ENCODE measurements at places on chromosomes 2 and 18. TPM values are rescaled to one million over a fixed set of nuclear protein-coding genes. Genes with fewer than 3 reads are reported as not detected.
A peak's percentile ranks its signal among the peaks of the same experiment; 100 is the strongest.

GRCh38 chr18:25175558-25176517, 176.1 kb downstream of the ZNF521 start:
- DNase-seq = no peak

DNA sequence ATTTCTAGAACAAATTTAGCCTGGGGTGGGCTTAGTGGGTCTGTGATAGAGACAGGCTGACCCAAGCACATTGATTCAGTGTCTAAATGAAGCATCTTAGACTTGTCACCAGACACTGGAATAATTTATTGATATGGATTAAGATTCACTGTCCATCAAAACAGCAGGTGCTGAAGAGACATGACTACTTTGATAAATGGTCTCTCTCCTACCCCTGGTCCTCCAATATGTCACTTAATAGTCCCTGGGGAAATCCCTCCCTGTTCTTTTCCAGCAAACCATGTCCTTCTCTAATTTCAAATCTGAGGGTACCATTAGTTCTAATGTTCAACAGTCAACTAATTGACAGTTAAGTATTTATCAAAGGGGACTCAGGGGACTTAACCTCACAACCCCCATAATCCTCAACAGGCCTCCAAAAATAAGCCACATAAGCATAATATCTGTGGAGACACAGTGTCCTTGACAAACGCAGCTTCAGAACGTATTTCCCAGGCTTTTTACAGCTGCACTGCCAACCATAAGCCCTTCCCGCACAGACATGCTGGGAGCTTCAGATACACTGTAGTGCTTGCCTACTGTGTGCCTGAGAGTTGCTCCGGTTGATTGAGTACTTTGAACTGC, 391.0 kb downstream of the THSD7B start:
- DNase-seq = no peak

GRCh38 chr2:9336241-9336575, 87.1 kb downstream of the ITGB1BP1 start:
- DNase-seq = no peak

DNA sequence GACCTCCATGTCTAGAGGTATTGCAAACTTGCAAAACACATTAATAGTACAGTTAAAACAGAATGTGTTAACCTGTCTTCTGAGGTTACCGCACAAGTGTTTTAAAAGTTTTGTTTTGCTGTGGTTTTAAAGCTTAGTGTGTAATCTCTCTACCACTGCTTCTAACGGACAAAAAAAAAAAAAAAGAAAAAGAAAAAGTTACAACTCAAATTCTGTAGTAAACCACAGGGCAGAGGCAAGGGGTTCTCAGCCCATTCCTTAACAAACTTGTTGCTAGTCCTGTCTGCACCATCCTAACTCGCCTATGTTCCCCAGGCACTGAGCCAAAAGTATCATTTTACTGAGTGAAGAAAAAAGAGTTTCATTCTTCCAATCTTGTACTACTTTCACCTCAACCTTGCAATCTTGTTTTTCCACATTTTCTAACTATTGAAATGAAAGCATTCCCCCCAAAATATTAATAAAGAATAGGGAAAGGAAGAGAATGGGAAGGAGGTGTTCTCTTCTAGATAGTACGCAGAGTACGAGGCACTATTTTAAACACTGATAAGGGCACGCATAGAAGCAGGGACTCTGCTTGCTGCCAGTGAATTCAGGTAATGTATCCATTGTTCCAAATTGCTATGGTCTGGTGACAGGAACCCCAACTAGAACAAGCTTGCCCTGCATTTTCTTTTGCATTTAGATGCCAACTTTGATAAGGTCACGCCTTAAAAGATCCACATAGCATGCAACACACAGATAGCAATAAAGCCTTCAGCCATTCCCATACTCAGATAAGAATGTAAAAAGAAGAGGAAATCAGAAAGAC, 47.1 kb downstream of the IKZF2 start:
- DNase-seq = peak; percentile 21

GRCh38 chr2:65435625-65436168, 3.3 kb upstream of the SPRED2 start:
- peak; percentile 86 for DNase-seq

DNA sequence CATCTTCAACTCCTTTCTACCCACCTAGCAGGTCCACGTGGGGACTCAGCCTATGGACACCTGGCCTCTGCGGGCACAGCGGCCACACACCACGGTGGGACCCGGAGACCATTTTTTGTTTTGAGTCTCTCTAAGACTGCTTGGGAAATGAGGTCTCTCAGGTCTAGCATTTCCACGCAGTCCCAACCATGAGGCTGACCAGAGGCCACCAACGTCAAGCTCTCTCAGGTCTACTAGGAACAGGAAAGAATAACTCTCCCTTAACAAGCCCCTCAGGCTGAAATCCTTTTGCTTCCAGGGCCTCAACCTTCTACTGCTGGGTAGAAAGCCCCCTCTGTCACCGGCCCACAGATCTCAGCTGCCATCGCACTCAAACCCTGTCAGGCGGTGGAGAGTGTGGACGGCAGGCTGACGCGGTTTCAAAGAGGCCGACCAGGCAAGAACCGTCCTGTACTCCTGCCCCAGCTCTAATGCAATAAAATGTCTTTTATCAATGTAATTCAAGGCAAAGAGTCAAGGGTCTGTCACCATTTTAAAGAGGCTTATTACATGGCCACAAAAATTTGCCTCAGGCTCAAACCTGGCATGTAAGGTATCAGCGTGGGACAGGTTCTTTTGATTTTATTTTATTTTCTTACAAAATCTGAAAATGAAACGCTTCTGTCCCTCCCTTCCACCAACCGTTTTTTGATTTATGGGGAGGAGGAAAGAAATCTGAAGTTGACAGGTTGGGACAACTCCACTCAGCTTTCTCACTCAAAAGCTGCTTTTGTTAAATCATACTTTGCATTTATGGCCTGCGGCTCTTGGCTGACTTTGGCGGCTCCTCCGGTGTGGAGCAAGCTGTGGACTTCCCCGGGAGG, 74.0 kb downstream of the BCL11A start:
- DNase-seq = no peak

DNA sequence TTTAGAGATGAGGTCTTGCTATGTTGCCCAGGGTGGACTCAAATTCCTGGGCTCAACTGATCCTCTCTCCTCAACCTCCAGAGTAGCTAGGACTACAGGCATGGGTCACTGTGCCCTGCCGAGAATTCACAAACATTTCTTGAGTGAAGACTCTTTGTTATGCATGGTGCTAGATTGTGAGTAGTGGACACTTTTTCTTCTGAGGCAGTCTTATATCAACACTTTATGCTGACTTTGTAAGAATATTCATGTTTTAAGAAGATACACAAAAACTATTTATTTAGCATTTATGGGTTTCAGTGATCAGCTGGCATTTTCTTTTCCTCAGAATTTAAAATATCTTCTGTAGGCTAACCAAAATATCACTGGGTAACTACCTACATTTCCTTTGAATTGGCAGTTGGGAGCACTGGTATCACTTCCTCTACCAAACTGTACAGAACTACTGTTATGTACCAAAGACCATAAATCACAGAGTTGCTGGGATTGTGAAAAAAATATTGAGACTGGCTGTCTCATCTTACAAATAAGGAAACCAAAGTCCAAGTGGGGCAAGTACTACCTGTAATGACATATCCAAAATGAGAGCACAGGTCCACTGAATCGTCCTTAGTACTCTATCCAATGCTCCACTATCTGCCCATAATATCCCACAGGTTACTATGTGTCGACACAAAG, 34.0 kb downstream of the DOCK10 start:
- DNase-seq = no peak

LOXHD1 gene
- 1.4 TPM for polyA plus RNA-seq

CKAP2L gene
- polyA plus RNA-seq = 20.9 TPM

HOXD1 gene
- polyA plus RNA-seq = 10.1 TPM

OTOS gene
- polyA plus RNA-seq = not detected

MEP1B gene
- polyA plus RNA-seq = 0.18 TPM

RASGRP3 gene
- 19.6 TPM for polyA plus RNA-seq
